ENCODE measurements at places on chromosomes 16 and 17.

DNA sequence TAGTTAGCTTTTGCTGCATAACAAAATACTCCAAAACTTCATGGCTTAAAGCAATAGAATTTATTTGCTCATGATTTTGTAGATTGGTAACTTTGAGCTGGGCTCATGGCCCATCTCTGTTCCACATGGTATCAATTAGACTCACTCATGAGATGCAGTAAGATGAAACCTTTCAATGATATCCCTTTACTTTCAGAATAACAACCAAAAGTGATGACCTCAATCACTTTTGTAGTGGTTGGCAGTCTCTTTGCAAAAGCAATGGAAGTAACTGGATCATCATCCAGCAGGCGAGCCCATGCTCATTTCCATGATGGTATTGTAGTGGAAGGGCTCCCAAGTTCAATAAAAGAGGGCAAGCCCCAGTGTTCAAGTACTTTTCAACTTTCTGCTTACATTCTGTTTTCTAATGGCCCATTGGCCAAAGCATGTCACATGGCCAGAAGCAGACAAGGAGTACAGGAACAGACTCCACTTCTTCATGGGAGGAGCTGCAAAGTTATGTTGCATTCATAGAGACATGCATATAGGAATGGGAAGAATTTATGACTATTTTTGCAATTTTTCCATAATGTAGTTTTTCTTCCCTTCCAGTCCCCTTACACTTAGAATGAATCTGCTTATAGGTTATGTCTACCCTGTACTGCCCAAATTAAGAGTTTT lies 41.7 kb downstream of the EFCAB5 start:
- DNase-seq = no peak

GRCh38 chr17:77128896-77129567 lies 11.7 kb upstream of the SEC14L1 start:
- no peak for DNase-seq

- DNase-seq = no peak
Measured at GRCh38 chr16:12680531-12680930, 123.2 kb downstream of the CPPED1 start.

DNA sequence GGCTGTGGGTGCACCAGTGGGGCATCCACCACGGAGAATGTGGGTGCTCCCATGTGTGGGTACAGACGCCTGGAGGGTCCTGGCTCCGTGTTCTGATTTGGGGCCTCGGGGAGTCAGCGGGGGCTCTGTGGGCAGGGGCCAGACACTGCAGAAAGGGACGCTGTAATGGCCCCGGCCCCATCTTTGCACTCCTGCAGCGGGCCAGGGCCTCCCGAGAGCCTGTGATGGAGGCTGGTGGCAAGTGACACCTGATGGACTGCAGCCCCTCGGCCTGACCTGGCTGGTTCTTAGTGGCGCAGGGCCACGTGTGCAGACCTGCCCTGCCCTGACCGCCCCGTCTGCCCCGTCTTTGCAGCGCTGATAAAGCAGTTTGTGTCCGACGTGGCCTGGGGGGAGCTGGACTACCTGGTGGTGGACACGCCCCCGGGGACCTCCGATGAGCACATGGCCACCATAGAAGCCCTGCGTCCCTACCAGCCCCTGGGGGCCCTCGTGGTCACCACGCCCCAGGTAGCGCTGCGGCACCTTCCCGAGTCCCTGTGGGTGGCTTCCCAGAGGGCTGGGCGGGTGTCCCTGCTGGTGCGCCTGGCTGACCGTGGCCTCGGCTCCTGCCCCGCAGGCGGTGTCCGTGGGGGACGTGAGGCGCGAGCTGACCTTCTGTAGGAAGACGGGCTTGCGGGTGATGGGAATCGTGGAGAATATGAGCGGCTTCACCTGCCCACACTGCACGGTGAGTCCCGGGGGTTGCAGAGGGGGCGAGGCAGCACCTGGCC lies 4.7 kb downstream of the NUBP2 start:
- DNase-seq = no peak

DNA sequence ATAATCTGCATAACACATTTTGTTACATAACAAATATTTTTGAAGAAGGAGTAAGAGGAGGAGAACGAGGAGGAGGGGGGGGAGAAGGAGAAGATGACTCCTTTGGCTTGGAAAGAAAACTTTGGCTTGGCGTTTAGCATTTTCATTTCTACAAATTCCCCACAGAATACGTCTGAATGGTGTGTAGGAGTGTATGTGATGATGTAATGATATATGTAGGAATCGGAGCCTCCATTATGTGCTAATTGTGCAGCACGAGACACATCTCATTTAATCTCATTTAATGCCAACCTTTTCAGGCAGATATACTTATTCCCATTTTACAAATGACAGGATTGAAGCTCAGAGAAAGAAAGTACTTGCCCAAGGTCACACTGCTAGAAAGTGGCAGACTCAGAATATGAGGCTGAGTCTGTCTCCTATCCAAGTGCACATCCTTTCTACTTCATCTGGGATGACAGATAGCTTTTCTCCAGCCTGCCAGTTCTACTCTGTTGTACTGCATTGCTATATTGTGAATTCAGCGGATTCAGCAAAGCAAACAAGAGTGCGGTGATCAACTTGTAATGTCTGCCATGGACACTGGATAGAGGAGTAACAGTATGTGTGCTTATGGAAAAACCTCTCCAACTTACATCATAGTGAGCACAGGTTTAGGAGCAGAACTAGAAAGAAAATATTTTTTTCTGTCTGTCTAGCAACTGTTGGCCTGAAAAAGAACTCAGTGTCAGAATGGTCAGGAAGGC lies 10.4 kb upstream of the SLC47A2 start:
- DNase-seq = no peak

DNA sequence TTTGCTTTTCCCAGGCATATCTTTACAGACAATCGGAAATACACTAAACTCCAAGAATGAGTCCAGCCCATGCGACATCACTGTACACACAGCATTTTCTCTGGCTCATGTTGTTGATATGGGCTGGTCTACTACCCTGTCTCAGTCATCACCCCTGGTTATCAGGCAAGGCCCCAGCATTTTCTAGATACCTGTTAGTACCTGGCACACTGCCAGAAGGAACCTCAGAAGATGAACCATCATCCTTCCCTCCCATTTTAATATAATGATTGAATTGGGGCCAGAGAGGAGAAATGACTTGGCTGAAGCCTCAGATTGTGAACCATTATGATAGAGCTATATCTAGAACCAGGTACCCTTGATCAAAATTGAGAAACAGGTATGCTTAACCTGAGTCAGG lies 406.2 kb downstream of the CDH11 start:
- DNase-seq = no peak

DNA sequence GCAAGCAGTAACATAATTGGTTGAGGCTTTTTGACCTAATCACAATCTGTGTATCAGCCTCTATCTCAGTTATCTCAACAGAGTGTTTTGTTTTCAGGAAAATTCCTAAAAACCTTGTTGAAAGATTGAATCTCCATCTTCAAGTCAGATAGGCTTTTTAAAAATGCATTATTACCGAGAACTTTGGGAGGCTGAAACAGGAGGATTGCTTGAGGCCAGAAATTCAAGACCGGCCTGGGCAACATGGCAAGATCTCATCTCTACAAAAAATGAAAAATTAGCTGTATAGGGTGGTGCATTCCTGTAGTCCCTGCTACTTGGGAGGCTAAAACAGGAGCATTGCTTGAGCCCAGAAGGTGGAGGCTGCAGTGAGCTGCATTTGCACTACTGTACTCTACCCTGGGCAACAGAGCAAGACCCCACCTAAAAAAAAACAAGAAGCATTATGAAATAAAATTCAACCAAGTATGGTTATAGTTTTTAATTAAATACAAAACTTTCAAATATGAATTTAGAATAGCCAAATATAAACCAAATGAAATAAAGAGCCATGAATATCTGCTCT lies 68.4 kb downstream of the VMP1 start:
- DNase-seq = no peak

- DNase-seq = no peak
Measured at GRCh38 chr17:55420067-55420775, 1.4 kb downstream of the MMD start.

GRCh38 chr16:70709457-70709856 lies 23.6 kb upstream of the MTSS2 start:
- no peak for DNase-seq

DNA sequence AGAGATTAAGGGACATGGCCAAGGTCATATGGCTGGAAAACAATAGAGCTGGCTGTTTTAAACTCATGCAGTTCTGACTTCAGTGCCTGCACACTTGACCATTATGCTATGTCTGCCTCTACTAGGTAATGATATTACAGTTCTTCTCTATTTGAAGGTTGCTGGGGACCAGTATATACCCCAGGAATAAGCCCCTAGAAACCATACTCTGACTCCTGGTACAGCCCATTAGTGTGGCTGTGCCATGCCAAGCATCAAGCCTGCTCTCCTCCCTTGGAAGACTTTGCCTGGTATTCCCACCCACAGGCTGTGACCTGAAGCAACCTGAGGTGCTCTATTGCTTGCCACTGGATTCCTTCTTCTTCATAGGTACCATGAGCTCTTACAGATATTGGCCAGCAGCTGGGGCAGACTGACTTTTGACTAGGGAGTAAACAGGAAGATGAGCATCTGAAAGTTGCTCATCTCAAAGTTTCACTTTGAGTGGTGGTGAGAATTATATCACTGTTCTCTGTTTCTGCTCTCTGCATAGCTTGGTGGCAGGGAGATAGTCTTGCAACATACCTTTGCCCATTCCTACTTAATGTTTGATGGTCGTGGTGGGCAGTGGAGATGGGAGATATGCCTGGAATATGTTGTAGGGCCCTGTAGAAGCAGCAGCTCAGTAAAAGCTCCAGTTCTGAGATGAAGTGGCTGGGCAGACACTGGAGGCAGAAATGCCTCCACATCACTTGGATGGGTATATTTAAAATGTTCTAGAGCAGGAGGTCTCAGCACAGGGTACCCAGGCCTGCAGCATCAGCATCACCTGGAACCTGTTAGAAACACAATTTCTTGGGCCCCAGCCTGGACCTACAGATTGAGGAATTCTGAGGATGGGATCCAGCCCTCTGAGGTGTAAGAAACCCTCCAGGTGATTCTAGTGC lies 274.7 kb downstream of the HS3ST4 start:
- DNase-seq = no peak

DNA sequence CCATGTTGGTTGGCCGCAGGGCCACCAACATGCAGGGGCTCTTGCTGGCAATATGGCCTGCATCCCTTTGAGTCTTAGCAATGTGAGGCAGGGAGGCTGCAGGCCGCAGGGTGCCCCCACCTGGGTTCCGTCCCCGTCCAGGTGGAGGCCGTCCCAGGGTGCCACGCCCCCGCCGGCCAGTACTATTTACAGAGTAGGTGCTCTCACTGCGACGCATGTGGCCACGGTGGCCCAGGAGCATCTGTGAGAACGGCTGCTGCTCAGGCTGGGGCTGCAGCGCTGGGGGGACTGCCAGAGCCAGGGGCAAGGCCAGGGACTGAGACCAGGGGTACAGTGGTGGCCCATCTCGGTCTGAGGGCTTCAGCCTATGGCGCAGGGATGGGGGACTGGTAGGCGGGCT lies 3.6 kb downstream of the MATCAP1 start:
- DNase-seq = no peak

- peak; percentile 80 for DNase-seq
Measured at GRCh38 chr17:39617446-39618245, 9.1 kb upstream of the PPP1R1B start.

- DNase-seq = peak; percentile 63
Measured at GRCh38 chr17:66625311-66625767, 209.6 kb upstream of the CACNG5 start.

GRCh38 chr16:88537859-88538258 lies 32.3 kb upstream of the ZC3H18 start:
- no peak for DNase-seq

- DNase-seq = no peak
Measured at GRCh38 chr17:75654176-75654575, 12.8 kb downstream of the RECQL5 start.

GRCh38 chr17:19991252-19991885 lies 13.7 kb upstream of the AKAP10 start:
- no peak for DNase-seq

GRCh38 chr16:89167425-89167941 lies 4.1 kb upstream of the CDH15 start:
- peak; percentile 50 for DNase-seq

DNA sequence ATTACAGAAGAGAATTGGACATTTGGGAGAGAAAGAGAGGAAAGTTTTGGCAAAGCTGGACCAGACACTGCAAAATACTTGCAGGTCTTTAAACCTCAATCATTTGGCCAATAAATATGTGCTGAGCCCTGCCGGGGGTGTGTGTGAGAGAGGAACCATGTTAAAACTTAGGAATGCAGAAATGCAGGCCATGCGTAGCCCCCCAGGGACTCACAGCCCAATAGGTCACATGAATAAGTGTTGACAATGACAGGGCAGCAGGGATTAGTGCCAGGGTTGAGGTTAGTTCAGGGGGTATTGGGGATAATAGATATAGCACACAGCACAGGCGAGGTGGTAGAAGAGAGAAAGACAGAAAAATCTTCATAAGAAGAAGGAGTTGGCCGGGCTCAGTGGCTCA lies 113.3 kb upstream of the ADAMTS18 start:
- no peak for DNase-seq

GRCh38 chr17:46971647-46972300 lies 7.3 kb downstream of the RPRML start:
- no peak for DNase-seq

Measured in COLO829 (cell line).